ENCODE measurements at places on chromosomes 1 and 21.

GRCh38 chr1:87542697-87543096 lies 214.0 kb downstream of the LMO4 start:
- no peak for DNase-seq

DNA sequence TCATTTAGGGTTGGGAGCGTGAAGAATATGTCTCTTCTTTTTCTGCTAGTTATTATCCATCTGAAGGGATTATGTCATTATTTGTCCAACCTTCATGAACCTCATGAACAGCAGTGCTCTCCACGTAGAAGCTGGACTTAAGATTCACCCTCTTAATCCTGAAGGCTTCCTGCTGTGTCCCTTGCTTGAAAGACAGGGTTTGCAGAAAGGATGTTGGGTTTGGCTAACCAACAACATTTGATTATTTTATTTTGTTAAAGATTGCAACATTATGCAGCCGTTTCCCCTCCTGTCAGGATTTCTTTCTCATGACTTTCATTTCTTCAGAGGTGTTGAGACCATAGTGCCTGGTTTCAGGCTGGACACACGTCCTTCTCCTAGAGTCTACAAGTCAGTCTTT lies 75.2 kb downstream of the NGF start:
- DNase-seq, result peak; percentile 28

- DNase-seq, result peak; percentile 87
Measured at GRCh38 chr1:212485913-212486618, 53.3 kb downstream of the NENF start.

GRCh38 chr1:103788377-103788776 lies 38.7 kb downstream of the AMY1C start:
- peak; percentile 1 for DNase-seq

- no peak for DNase-seq
Measured at GRCh38 chr1:155000411-155000725, 2.2 kb upstream of the ZBTB7B start.

- no peak for DNase-seq
Measured at GRCh38 chr1:25757846-25758185, 42.2 kb upstream of the SELENON start.

DNA sequence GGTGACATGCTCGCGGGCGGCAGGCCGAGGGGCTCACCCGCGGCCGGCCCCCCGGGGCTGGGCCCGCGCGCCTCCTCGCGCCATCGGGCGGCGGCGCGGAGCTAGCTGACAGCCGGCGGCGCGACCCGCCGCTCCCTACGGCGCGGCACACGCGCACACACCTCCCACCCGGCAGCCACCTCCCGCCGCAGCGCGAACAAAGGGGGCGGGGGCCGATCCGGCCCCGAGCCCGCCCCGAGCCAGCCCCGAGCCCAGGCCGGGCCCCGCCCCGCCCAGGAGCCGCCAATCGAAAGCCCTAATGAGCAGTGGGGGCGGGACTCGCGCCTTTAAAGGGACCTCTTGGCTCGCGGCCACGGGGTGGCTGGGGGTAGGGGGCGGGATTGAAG lies at the start of gene KIF21B:
Gene KIF21B, minus strand, starts transcription at position 198 of the 386 bp plus-strand sequence. CDS start 331 bp downstream, outside the sequence.
- DNase-seq, result peak; percentile 69

GRCh38 chr1:226498640-226499008 lies 49.9 kb upstream of the STUM start:
- DNase-seq, result no peak

GRCh38 chr21:29075706-29076466 lies 2.4 kb upstream of the CCT8 start:
- no peak for DNase-seq

- no peak for DNase-seq
Measured at GRCh38 chr1:197778366-197778945, 3.2 kb upstream of the DENND1B start.

DNA sequence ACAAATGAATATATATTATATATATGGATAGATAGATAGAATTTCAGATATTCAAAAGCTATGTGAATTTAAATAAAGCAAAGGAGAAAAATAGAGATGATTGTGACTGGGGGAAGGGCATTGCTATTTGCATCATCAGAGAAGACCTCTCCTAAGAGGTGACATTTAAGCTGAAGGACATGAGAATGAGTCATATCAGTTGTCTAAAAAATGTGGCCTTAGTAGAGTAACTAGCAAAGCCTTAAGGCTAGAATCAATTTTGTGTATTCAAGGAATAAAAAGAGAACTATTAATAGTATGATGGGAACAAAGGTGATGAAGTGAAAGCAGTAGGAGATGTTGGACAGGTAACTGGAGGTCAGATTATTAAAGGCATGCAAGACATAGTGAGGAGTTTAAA lies 34.8 kb upstream of the SLC35F3 start:
- DNase-seq, result no peak

DNA sequence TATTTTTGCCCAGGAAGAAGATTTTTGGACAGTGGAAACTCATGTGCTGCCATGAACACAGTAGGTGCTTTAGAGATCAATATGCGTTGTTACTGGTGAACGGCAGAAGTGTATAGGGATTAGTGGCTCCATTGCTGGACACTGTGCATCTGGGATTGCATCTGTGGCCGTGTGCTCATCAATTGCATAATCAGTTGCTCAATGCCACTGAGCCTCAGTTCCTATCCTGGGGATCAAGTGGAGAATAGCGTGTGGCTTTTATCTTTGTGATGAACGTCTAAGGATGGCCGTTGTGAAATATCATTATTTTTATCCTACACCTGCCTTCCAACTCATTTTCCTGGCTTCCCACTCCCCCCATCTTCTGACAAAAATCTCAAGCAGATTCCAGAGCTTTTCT lies 5.4 kb downstream of the TNN start:
- DNase-seq, result peak; percentile 70

- DNase-seq, result no peak
Measured at GRCh38 chr1:207869859-207870258, 41.1 kb downstream of the CD34 start.

DNA sequence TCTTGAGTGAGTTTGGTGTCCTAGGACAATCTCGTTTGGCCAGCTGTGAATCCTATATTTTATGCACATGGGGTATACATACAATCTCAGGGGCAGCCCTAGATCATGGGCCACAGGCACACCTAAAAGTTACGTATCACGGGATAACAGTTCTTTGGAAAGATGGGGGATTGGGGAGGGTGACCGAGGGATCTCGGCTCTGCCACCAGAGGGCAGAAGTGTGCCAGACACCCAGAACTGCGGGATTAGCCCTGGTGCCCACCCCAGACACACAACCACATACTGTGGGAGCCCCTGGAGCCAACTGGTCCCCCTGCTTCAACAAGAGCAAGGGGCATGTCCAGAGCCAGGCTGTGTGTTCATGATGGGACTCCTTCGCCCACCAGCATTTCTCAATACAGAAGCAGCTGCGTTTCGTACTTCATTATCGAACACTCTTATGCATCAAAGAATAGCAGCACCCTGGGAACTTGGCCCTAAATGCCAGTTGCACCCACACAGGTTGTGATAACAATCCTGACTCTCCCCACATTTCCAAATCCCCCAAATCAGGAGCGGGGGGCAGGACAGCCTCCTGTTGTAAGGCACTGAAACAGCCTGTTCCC lies 37.4 kb downstream of the TMCO4 start:
- no peak for DNase-seq

GRCh38 chr1:108691128-108691941 lies 775 bp upstream of the PRPF38B start:
- no peak for DNase-seq

DNA sequence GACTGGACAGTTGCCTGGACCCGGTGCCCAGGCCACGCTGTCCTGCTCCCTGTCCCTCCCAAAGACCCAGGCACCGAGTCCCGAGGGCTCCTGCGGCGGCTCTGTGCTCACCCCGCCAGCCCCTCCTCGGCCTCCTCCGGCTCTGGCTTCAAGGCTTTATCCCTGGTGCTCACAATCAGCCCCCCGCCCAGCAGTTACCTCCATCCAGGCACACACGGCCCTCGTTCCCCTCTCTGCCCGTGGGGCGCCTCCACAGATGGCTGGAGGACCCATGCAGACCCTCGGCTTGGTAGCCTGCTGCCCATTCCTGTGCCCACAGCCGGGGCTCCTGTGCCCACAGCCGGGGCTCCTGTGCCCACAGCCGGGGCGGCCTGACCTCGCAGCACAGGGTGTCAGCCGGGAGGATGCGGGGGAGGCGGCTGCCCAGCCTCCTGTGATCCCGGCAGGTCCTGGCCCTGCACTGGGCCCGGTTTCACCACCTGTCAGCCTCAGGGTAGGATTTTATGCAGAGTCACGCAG lies 52.3 kb upstream of the COL18A1 start:
- no peak for DNase-seq

GRCh38 chr21:41901782-41902181 lies 22.6 kb upstream of the PRDM15 start:
- no peak for DNase-seq

GRCh38 chr1:45200435-45200834 lies 6.0 kb downstream of the ZSWIM5 start:
- no peak for DNase-seq

GRCh38 chr1:25485536-25486411 lies 55.1 kb downstream of the MACO1 start:
- DNase-seq, result no peak

DNA sequence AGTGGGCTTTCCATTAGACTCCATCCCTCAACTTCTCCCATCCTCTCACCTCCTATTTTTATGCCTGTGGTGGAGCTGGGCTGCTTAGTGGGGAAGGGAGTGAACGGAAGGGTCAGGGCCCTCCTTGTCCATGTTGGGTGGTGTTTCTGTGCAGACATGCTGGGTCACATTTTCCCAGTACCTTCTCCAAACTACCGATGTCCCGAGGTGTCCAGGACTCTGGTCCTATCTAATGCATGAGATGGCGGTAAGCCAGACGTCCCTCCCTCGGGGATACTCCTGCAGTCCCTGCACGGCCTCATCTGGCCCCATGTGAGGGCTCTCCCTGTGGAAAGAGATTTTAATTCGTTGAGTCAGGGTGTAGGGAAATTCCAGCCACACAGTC lies 61.0 kb downstream of the OBSCN start:
- DNase-seq, result no peak

GRCh38 chr1:212107481-212107880 lies 71.9 kb downstream of the DTL start:
- DNase-seq, result no peak

DNA sequence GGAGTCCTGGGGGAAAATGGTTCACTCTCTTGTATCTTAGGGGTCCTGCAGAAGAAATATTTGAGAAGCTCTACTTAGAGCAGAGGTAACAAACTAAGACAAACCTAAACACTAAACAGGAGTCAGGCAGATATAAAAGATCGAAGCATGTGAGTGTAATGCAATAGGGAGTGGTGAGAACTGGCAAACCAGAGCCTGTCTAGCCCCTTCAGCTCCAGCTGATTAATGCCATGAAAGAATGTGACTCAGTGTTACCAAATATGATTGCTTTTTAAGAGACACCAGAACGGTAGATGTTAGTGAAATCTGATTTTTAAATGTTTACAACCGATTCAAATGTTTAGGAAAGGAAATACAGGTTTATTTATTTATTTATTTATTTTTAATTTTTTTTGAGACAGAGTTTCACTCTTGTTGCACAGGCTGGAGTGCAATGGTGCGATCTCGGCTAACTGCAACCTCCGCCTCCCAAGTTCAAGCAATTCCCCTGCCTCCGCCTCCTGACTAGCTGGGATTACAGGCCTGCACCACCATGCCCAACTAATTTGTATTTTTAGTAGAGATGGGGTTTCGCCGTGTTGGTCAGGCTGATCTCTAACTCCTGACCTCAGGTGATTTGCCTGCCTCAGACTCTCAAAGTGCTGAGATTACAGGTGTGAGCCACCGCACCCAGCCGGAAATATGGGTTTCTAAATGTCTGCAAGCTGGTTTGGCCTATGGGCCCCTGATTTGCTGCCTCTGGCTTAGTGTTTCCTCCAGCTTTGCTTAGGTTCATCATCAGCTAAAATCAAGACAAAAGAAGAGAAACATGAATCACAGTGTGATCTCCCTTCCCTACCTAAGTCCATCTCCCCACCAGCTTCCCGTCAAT lies 12.2 kb downstream of the TXNIP start:
- DNase-seq, result no peak

GRCh38 chr1:58855274-58856165 lies 71.7 kb upstream of the JUN start:
- DNase-seq, result no peak

DNA sequence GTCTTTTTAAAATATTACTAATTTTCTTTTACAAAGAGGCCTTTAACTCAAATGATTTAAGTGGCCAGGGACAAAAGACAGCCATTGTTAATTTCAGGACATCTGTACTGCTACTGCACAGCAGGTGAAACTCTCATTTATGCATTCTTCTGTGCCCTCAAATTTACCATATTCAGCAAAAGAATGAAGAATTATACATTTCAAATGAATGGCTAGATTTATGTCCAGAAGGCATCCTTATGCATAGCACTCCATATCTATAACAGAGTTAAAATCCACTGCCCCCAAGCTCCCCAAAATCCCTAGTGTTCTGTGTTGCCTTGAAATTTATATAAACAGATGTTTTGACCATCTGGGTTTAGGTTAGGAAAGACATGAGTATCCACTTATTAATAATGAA lies 202.6 kb downstream of the DNM3 start:
- DNase-seq, result no peak

DNA sequence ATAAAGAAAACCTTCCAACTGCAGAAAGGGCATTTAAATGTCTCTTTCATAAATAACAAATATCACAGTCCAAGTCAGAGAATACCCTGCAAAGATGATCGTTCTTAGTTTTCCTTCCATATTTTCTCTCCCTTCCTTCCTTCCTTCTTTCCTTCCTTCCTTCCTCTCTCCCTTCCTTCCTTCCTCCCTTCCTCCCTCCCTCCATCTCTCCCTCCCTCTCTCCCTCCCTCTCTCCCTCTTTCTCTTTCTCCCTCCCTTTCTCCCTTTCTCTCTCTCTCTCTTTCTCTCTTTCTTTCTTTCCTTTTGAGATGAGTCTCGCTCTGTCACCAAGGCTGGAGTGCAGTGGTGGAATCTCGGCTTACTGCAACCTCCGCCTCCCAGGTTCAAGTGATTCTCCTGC lies 29.0 kb upstream of the SCAF4 start:
- no peak for DNase-seq

- DNase-seq, result peak; percentile 17
Measured at GRCh38 chr1:35857830-35858229, 25.2 kb upstream of the AGO1 start.

Data from fibroblast of upper back skin (primary cell).